Activated CD4-positive, alpha-beta T cell treated with anti-CD3 and anti-CD28 coated beads for 24 hours (primary cell): ENCODE measurements at places on chromosomes 4 and X.

GRCh38 chr4:143313521-143313920 lies 23.2 kb upstream of the GAB1 start:
- no peak for DNase-seq

GRCh38 chr4:183493246-183493645 lies 11.6 kb upstream of the ING2 start:
- no peak for DNase-seq

- DNase-seq: no peak
Measured at GRCh38 chr4:142607976-142608375, 238.1 kb downstream of the INPP4B start.

- DNase-seq: no peak
Measured at GRCh38 chr4:30770049-30770549, 49.9 kb downstream of the PCDH7 start.

- DNase-seq: no peak
Measured at GRCh38 chr4:128591482-128591881, 218.0 kb upstream of the JADE1 start.

DNA sequence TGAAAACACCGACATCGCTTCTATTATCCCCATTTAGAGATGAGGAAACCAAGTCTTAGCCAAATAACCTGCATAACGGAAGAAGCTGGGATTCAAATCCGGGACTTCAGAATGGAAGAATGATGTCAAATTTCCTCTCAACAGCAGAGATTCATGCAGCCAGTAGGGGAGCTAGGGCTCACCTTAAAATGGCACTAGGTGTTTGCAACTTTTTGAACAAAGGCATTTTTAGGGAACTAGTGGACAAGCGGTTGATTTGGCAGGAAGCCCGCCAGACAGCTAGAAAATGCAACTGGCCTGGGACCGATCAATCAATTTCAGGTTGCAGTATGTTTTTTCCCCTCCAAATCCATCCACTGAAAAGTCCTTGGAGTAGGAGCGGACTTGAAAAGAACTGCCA lies 224.2 kb downstream of the PTTG2 start:
- no peak for DNase-seq

DNA sequence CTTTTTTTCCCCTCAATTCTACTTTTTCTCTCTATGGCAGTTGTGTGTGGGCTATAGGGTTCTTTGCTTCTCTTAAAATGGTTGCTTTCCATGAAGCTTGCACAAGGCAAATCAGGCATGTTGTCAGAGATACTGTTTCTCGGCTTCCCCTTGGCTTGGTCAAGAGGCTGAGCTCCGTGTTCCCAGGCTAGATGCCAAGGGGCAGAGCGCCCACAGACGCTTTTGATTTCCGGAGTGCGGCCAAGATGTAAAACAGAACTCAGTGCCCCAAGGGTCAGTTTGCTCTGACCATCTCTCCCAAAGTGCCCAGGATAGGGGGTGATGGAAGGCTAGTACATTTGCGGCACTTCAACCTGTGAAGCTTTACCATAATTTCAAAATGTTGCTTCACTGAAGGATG lies 64.2 kb upstream of the DIPK2B start:
- DNase-seq: no peak

- DNase-seq: no peak
Measured at GRCh38 chr4:35952751-35953150, 291.6 kb downstream of the ARAP2 start.

GRCh38 chr4:81164126-81164525 lies 50.9 kb downstream of the PRKG2 start:
- no peak for DNase-seq

- DNase-seq: no peak
Measured at GRCh38 chr4:20944451-20944850, 244.2 kb downstream of the PACRGL start.

DNA sequence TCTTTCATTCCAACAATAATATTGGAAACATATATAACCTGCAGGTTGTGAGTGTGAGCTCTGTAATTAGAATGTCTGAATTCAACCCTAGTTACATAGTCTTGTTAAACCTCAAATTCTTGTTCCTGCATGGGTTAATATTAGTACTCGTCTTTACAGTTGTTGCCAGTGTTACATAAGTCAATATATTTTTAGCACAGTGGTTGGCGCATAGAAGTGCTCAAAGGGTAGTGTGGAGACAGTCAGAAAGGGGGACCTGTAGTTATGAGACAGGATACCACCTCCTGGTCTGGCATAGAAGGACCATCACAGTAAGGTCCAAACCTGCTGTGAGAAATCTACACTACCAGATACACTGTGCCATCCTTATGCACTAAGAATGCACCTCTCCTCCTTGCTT lies 1045.9 kb upstream of the SLIT2 start:
- no peak for DNase-seq

- no peak for DNase-seq
Measured at GRCh38 chr4:75892508-75892907, 9.7 kb downstream of the PPEF2 start.

DNA sequence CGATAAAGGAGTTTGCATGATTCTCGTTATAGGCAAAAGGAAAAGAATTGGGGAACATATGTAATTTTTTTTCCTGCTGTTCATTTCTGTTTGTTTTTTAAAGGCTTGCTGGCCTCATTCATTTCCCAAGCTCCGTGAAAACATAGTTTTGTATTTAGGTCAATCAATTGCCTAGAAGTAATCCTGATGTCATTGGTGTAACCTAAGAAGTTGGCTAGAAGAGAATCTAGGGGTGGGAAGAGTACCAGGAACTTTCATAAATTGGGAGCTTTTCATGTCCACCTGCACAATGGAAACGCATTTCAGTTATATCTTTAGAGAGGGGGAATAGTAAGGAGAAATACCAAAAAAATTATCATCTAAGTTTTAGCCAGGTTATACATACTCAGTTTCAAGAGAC lies 3.8 kb downstream of the RAPGEF2 start:
- DNase-seq: no peak

- no peak for DNase-seq
Measured at GRCh38 chr4:64564126-64564525, 154.9 kb upstream of the TECRL start.

DNA sequence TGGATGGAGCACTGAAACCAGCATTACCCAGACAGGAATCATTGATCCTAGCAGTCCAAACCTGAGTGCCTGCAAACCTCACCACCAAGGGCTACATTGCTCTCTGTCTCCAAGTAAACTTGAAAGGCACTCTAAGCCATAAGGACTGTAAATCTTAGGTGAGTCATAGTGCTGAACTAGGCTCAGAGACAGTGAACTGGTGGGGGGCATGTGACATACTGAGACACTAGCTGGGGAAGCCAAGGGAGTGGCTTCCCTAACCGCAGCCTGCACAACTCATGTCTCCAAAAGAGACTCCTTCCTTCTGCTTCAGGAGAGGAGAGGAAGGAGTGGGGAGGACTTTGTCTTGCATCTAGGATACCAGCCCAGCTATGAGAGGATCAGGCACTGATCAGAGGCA lies 235.5 kb upstream of the ACTRT1 start:
- no peak for DNase-seq

- no peak for DNase-seq
Measured at GRCh38 chr4:78299565-78299972, 242.4 kb downstream of the FRAS1 start.
